ENCODE measurements at places on chromosomes 1 and 21.
A peak's percentile ranks its signal among the peaks of the same experiment; 100 is the strongest.

DNA sequence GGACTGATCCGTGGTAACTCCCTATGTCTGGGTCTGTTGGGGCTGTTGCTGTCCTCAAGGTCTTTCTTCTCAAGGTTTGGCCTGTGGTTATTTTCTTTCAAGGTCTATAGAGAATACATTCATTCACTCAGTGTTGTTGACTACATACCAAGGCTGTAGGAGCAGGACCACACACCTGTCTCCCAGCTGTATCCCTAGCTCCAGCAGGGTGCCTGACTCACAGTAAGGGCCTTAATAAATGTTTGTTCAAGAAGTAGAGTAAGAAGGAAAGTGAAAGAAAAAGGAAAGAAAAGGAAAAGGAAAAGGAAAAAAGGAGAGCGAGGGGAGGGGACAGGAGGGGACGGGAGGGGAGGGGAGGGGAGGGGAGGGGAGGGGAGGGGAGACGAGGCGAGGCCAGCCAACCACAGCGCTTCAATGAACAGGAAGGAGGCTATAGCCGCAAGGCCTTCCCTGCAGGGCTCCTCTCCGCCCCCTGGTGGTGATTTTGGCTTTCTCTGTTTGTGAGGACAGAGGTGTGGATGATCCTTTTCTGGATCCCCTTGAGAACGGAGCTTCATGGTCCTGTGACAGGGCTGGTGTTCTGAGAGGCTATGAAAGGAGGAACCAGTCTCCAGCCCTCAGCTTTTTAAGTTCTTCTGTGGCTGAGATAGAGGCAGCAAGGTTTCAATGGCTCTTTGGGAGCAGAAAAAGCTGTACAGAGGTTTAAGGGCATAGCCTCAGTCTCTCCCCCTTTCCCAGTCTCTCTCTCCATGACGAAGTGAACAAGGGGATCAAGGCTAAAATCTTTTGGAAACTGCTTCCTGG, 30.6 kb upstream of the LCE5A start:
- DNase-seq, result no peak
- no peaks in the 10 kb centered on the region for H3K27me3 ChIP-seq
- H3K4me3 ChIP-seq, result no peak overlapping the region
- H3K4me1 ChIP-seq, result no peaks in the 10 kb centered on the region

DNA sequence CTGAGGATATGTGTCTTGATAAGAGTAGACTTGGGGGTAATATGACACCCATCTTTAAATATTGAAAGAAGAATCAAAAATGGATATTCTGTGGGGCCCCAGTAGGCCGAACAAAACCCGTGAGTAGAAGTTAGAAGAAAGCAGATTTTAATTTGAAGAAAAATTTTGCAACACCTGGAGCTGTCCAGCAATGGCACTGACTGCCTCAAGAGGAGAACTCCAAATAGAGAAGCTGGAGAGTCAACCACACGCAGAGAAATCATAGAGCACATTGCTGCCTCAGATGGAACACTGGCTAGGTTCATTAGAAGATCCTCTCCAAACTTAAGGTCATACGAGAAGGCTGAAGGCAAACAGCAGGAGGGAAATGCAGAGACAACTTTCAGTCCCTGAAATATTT, 6.8 kb downstream of the NHLH1 start:
- no peak overlapping the region for H3K27ac ChIP-seq
- H3K36me3 ChIP-seq, result no peaks in the 10 kb centered on the region
- no peak for DNase-seq
- peaks cover 20% of the 10 kb centered on the region for H3K4me1 ChIP-seq
- H3K27me3 ChIP-seq, result no peaks in the 10 kb centered on the region
- H3K4me3 ChIP-seq, result peak overlapping the region; percentile 6

DNA sequence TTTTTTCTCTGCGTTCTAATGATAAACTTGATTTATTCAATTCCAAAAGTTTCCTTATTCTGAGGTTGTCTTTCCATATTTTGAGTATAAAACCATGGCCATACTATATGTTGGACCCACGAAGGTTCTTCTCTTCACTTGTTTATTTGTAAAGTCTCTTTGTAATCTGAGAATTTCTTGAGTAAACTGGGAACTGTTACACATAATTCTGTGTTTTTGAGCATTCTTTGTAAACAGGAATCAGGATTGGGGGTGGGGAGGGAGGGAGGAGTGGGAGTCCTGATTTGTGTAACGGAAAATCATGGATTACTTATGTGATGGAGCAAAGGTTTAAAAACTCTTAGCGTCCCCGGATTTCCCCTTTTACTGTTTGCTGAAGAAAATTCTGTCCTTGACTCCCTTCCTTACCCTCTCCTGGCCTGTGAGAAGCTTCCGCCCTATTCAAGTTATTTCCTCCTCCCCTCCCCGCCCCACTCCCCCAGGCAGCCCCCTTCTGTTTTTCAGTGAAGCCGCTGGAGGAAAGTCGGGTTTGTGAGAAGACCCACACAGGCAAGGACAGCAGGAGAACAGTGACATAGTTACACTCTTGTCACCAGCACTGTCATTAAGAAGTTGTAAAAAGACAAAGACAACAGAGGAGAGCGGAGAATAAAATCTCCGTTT, 6.4 kb upstream of the NBPF11 start:
- peak; percentile 29 for DNase-seq

DNA sequence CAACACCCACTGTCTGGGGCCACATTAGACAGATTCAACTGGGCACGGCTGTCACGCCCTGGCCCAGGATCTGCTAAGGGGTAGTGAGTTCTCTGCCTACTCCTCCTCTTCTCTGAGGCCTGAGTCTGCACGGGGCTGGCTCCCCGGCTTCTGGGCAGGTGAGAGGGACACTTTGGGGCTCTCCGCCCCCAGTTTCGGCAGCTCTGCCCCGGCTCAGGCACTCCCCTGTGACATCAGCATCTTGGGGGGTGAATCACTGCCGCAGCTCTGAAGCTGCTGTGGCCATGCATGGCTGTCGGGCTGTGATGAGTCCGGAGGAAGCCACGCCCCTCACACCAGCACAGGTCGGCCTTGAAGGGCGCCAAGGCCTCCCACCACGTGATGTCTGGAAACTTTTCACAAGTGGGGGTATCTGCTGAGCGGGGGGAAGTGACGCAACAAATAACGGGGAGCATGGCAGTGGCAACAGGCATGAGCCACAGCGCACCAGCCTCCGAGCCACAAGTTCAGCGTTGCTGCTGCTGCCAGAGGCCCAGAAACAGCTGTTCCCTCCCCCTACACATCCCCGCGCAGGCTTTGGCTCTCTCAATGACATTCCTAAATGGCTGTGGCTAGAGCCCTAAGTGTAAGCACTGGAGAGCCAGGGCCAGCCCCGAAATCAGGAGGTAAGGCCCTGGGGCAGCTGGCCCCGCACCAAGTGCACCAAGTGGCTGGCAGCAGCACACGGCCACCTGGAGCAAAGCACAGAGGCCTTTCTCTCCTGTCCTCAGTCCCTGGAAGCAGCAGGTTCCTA, 26.3 kb downstream of the ZBTB17 start:
- H3K4me1 ChIP-seq, result peaks cover 8% of the 10 kb centered on the region
- H3K36me3 ChIP-seq, result peaks cover 9% of the 10 kb centered on the region
- peak; percentile 80 for DNase-seq
- H3K27me3 ChIP-seq, result no peaks in the 10 kb centered on the region
- H3K27ac ChIP-seq, result no peak overlapping the region

GRCh38 chr1:73755649-73756048, 442.3 kb downstream of the LRRIQ3 start:
- no peak for DNase-seq
- no peaks in the 10 kb centered on the region for H3K36me3 ChIP-seq
- no peak overlapping the region for H3K4me3 ChIP-seq
- H3K27me3 ChIP-seq, result no peaks in the 10 kb centered on the region

- no peaks in the 10 kb centered on the region for H3K4me1 ChIP-seq
- H3K36me3 ChIP-seq, result no peaks in the 10 kb centered on the region
- no peak overlapping the region for H3K4me3 ChIP-seq
- no peak overlapping the region for H3K27ac ChIP-seq
- DNase-seq, result no peak
These were observed 42.9 kb downstream of the CRYAA start for GRCh38 chr21:43211760-43212115.

- no peak for DNase-seq
- no peak overlapping the region for H3K27ac ChIP-seq
- H3K4me3 ChIP-seq, result no peak overlapping the region
These were observed 3.0 kb upstream of the MDM4 start for GRCh38 chr1:204513117-204513716.

DNA sequence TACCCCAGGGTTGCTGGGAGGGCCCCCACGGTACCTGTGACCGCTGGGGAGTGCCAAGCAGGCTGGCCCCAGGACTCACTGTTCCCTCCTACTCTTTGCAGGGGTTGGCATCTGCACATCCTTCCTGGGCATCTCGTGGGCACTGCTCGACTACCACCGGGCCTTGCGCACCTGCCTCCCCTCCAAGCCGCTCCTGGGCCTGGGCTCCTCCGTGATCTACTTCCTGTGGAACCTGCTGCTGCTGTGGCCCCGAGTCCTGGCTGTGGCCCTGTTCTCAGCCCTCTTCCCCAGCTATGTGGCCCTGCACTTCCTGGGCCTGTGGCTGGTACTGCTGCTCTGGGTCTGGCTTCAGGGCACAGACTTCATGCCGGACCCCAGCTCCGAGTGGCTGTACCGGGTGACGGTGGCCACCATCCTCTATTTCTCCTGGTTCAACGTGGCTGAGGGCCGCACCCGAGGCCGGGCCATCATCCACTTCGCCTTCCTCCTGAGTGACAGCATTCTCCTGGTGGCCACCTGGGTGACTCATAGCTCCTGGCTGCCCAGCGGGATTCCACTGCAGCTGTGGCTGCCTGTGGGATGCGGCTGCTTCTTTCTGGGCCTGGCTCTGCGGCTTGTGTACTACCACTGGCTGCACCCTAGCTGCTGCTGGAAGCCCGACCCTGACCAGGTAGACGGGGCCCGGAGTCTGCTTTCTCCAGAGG, 6.8 kb downstream of the XKR8 start:
- no peak overlapping the region for H3K4me3 ChIP-seq
- no peaks in the 10 kb centered on the region for H3K4me1 ChIP-seq
- no peak for DNase-seq
- H3K27me3 ChIP-seq, result no peaks in the 10 kb centered on the region

- no peak for DNase-seq
- no peak overlapping the region for H3K27ac ChIP-seq
- H3K4me3 ChIP-seq, result no peak overlapping the region
- no peaks in the 10 kb centered on the region for H3K36me3 ChIP-seq
- H3K27me3 ChIP-seq, result no peaks in the 10 kb centered on the region
These were observed 40.5 kb upstream of the KRTAP19-8 start for GRCh38 chr21:31078796-31079195.

GRCh38 chr1:234760303-234760723, 150.3 kb upstream of the IRF2BP2 start:
- H3K36me3 ChIP-seq, result no peaks in the 10 kb centered on the region
- H3K4me1 ChIP-seq, result peaks cover 7% of the 10 kb centered on the region
- peak overlapping the region; percentile 61 for H3K4me3 ChIP-seq
- peak; percentile 68 for DNase-seq
- no peaks in the 10 kb centered on the region for H3K27me3 ChIP-seq
- no peak overlapping the region for H3K27ac ChIP-seq

GRCh38 chr21:44893278-44893556, 19.7 kb upstream of the PTTG1IP start:
- no peaks in the 10 kb centered on the region for H3K27me3 ChIP-seq
- no peaks in the 10 kb centered on the region for H3K4me1 ChIP-seq
- no peak overlapping the region for H3K27ac ChIP-seq
- no peak for DNase-seq
- no peak overlapping the region for H3K4me3 ChIP-seq
- H3K36me3 ChIP-seq, result no peaks in the 10 kb centered on the region

DNA sequence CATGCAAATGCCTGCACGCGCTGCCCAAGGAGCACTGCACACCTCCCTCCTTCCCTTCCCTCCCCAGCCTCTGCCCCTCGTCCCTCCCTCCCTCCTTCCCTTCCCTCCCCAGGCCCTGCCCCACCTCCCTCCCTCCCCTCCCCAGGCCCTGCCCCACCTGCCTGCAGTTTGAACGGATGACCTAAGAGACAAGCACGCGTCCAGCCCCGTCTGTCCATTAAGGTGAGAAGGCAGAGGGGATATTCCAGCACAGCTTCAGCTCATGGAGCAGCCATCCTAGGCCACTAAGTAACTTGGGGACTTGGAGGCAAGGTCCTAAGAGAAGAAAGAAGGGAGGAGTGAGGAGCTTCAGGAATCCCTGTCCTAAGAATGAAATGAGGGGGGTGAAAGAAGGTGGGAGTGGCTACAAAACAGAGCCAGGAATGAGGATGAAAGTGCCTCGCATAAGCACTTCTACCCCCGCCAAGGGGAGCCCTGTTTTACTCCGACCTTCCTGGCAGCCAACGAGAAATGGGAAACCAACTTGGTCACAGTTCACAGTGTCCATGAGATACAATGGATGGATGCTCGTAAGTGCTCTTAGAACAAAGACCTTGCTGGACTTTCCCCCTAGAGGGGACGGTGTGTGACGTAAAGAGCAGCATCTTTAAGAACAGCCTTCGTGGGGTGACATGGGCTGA, 21.3 kb upstream of the EFHD2 start:
- peaks cover 12% of the 10 kb centered on the region for H3K4me1 ChIP-seq
- H3K4me3 ChIP-seq, result peak overlapping the region; percentile 62
- H3K27ac ChIP-seq, result no peak overlapping the region
- H3K36me3 ChIP-seq, result no peaks in the 10 kb centered on the region
- peaks cover 14% of the 10 kb centered on the region for H3K27me3 ChIP-seq
- DNase-seq, result no peak

- peak; percentile 53 for DNase-seq
- H3K27ac ChIP-seq, result no peak overlapping the region
- H3K4me1 ChIP-seq, result peaks cover 7% of the 10 kb centered on the region
- peaks cover 86% of the 10 kb centered on the region for H3K27me3 ChIP-seq
- H3K36me3 ChIP-seq, result no peaks in the 10 kb centered on the region
- H3K4me3 ChIP-seq, result no peak overlapping the region
These were observed 64.6 kb downstream of the RHBG start for GRCh38 chr1:156433602-156434001.

DNA sequence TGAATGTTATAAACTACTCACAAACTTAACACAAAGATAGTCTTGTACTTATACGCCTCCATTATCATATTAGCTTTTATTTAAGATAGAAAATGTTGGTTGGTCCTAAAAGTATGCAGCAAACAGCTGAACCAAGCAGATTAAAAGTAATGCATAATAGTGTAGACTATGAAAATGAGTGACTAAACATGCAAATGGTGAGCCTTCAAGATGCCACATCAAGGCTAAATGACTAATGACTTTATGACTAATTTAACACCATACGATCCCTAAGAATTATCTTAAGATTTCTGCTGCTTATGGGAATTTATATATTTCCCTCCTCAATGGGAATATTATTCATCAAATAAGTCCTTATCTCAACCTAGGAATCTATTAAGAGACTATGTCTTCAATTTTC, 4.6 kb downstream of the GPATCH2 start:
- no peaks in the 10 kb centered on the region for H3K27me3 ChIP-seq
- DNase-seq, result no peak
- no peak overlapping the region for H3K4me3 ChIP-seq
- H3K27ac ChIP-seq, result no peak overlapping the region

- no peaks in the 10 kb centered on the region for H3K27me3 ChIP-seq
- H3K27ac ChIP-seq, result no peak overlapping the region
- no peaks in the 10 kb centered on the region for H3K4me1 ChIP-seq
- no peaks in the 10 kb centered on the region for H3K36me3 ChIP-seq
- no peak overlapping the region for H3K4me3 ChIP-seq
- DNase-seq, result no peak
These were observed 10.1 kb downstream of the ZZZ3 start for GRCh38 chr1:77672374-77672773.

GRCh38 chr1:192689459-192689858, 53.5 kb downstream of the RGS13 start:
- H3K4me3 ChIP-seq, result no peak overlapping the region
- no peak for DNase-seq
- no peaks in the 10 kb centered on the region for H3K27me3 ChIP-seq
- H3K4me1 ChIP-seq, result no peaks in the 10 kb centered on the region

- H3K4me3 ChIP-seq, result no peak overlapping the region
- H3K36me3 ChIP-seq, result no peaks in the 10 kb centered on the region
- H3K27ac ChIP-seq, result no peak overlapping the region
- no peaks in the 10 kb centered on the region for H3K27me3 ChIP-seq
These were observed 176.4 kb upstream of the PALMD start for GRCh38 chr1:99469550-99469971.
